Suprapubic skin (tissue), 4 donors: ENCODE measurements at places on chromosomes 12 and 14.
A peak's percentile ranks its signal among the peaks of the same experiment; 100 is the strongest.

DNA sequence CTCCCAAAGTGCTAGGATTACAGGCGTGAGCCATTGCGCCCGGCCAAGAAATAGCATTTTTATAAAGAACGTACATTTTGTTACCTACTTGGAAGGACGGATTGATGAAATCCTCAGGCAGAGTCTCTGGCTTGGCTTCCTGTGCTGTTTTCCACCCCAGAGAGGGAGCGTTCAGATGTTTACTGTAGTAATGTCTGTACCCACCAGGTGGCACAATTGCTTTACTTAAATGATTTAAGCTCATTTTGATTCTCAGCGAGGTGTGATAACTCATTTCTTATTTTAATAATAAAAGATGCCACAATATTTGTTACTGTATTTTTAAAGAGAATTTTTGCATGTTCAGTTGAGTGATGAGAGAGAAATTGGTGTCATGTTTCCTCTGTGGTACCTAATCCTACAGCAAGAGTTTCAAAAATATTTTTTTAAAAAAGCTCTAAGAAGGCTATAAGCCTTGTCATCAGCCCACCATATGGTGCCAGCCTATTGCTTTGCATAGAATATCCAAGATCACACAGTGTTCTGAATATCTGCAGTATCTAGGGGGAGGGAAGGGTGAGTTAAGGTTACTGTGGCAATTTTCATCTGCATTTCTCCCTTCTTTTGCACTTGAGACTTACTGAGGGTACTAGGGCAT, 82.6 kb upstream of the TRAF3 start:
- no peak for DNase-seq

DNA sequence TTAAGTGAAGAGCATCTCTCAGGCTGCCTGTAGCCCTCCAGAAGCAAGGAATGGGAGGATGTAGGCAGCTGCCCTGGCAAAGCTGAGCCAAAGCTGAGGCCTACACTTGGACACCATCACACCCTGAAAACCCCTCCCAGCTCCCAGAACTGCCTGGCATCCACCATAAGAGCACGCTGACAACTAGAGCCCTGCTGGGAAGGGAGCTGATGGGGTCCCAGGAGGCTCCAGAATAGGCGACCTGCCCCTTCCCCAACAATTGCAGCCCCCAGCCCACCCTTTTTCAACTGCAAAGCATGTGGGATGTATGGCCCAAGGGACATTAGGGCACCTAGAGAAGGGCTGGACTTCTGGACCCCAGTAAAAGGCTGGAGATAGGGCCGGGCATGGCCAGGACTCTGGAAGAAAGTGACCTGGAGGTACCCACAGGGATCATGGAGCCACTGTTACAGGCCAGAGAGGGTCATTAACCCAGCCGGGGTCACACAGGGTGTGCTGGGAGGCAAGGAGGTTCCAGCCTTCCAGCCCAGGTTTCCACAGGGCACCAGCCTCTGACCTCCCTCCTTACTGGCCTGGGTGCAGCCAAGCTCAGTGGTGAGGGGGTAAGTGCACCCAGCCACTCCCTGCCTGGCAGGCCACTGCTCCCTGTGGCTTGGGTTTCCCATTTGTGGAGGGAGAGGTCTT, 27.8 kb downstream of the FAM222A start:
- DNase-seq: peak; percentile 36

- no peak for DNase-seq
Observed at GRCh38 chr14:90645842-90646443, 170.3 kb downstream of the TTC7B start.

DNA sequence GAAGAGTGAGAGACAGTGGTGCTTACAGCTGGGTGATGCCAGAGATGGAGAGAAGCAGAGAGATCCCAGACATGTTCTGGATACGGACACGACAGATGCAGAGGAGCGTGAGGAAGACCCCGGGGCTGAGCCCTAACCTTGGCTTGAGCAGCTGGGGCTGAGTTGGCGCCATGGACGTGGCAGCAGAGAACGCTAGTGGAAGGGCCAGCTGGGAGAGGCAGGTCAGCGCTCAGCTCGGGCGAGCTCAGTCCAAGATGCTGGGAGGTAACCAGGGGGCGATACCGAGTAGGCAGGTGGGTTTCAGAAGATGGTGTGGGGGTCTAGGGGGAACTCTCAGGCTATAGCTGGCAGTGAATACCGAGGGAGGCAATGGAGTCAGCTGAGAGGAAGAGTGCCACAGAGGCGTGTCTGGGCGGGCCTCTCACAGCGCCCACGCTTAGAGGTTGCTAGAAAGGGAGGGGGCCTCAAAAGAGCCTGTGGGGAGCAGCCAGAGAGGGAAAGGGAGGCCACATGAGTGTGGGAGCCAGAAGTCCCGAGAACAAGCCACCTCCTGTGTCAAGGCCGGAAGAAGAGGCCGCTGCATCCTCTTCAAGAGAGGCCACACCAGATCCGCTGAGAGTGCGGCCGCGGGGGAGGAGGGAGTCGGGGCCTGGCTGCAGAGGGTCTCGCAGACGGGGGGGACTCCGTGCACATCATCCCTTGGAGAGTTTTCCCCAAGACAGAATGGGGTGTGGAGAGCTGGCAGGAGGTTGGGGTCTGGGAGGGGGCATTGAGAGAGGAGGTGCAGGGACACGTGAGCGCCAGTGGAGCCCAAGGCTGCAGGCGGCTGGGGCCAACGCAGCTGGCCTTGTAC, 57.0 kb upstream of the DIO3 start:
- DNase-seq: peak; percentile 65

DNA sequence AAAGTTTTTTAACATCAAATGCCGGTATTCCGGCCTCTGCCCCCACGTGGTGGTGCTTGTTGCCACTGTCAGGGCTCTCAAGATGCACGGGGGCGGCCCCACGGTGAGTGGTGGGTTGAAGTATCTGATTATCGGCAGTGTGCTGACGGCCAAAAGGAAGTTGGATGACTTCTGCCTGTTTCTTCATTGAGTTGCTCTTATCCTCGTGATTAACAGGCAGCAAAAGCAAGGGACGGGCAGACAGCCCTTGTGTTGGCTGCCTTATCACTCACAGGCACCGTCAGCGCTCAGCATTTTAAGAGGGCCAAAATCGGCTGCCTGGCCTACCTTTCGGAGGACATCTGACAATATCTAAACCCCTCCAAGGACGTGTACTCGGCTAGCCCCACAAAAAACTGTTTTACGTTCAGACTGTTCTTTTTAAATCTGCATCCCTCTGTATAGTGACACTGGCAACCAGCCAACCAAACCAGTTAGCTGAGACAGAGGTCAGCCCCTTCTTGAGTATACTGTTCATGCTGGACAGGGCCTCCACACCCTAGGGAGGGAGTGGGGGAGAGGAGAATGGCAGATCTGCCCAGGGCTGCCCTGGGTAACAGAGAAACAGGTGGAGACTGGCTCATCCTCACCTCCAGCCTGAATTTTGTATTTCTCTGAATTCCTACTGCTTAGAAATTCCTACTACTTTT, 22.9 kb upstream of the AKAP5 start:
- DNase-seq: peak; percentile 64

DNA sequence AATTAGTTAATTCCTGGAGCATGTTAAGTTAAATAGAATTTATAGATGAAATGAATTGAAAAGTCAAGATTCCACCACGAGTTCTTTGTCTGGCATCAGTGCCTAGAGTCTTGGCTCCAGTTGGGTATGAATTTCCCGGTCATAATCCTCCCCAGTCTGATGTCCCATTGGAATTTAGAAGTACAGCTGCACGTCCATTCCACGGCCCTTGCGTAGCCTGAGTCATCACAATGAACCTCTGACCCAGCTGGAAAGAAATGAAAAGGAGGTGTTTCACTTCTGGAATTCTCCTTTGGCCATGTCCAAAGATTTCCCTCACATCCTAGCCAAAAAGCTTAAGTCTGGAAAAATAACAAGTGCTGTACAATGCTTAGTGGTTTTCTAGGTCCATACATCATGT, 122.7 kb downstream of the KICS2 start:
- DNase-seq: no peak

- no peak for DNase-seq
Observed at GRCh38 chr12:59004456-59004855, 84.2 kb upstream of the LRIG3 start.

GRCh38 chr12:131783915-131784541, 44.2 kb upstream of the MMP17 start:
- no peak for DNase-seq

DNA sequence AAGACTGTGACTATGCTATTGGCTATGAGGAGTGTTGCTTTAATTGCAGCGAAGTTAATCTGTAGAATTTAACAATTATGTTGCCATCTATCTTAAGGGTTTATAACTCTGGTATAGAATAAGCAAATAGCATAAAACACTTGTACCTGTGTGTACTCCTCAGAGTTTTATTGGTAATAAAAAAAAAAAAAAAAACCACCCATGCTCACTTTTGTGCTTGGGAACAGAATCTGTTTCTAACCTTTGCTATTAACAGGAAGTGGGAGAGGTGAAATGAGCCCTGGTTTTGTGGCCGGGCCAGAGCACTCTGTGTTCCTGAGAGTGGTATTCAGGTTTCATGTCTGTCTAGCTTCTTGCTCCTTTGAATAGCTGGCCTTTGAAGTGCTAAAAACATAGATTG, 53.1 kb downstream of the PDE3A start:
- no peak for DNase-seq

DNA sequence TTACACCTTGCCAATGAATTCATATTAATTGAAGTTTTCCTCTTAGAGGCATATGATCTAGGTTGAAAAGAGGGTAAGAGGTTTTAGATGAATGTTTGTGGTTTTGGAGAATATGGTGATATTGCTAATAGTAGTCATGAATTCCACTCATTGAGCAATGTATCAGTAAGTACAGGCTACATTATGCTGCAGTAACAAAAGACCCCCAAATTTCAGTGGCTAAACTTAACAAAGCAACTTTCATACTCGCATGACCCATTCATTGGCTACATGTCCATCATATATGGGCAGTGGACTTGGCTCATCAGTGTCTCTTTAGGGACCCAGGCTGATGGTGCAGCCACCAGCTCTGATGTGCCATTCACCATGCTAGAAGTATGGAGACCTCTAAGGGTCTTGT, 196.6 kb upstream of the MYL2 start:
- no peak for DNase-seq

DNA sequence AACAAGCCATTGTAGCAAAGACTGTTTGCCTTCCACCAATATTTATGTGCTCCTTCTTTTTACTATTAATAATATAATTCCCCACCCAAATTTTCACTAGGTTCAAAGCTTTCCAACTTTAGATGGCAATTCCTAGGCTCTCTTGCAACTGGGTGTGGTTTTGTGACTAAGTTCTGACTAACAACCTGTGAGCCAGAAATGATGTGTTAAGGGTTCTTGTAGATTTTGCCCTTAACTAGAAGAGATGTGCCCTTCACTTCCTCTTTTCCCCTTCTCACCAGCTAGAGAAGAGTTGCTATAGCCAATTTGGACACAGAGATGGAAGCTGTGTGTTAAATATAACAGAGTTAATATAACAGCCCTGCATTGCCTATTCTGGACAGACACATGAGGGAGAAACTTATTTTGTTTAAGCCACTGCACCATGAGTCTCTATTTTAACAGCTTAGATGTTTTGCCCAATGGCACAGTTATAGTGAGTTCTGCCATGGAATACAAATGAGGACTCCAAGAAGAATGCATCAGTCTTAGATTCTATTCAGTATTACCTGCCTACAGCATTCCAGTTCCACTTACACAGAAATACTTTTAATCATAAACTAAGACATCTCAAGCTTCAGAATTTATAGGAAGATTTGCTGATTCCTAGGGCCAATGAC, 216.2 kb downstream of the DUSP6 start:
- DNase-seq: no peak

- DNase-seq: no peak
Observed at GRCh38 chr14:95038521-95039250, 118.6 kb downstream of the DICER1 start.
